ENCODE measurements at places on chromosomes 4 and X.

DNA sequence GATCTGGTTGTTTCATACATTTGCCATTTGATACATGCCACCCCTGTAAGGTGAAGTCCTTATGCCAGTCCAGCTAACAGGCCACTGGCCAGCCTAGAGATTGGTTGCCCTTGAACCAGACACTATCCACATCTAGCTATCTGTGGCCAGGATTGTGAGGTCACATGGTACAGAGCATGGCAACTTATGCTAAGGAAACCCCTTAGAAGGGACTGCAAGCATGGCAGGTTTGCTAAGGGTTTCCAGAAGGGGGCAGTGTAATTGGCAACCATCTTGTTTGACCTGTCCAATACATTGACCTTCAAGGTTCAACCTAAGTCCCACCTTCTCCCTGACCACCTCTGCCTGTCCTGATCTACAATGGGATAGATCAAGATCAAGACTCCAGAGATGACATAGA, 47.5 kb downstream of the SMC1A start:
- no peak for DNase-seq

DNA sequence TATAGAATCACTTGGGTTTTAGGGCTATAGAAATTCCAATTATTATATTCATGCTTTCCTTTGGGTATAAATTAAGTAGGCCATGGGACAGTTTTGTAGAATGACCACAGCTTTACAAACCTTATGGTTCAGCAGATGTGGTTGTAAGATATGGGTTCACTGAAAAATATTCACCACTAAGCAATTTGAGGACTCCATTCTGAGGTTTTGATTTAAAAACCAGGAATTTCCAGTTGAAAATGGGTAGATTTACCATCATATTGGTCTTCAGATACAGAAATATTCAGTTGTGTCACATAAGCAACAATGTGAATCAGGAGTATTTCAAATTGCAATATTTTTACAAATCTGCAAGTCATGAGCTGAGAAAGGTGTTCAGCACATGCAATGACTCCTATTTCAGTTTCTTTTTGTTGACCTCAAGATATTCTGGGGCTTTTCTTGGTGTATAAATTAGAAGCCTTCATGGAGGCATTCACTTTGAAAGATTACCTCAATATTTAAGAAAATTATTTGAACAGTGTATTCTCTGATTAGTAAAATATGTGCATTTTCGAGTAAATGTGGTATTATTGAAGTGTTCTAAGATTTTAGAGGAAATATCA, 218.4 kb upstream of the HCCS start:
- DNase-seq, result no peak

- no peak for DNase-seq
These were observed 190.7 kb upstream of the FAM241A start for GRCh38 chr4:111954550-111954949.

DNA sequence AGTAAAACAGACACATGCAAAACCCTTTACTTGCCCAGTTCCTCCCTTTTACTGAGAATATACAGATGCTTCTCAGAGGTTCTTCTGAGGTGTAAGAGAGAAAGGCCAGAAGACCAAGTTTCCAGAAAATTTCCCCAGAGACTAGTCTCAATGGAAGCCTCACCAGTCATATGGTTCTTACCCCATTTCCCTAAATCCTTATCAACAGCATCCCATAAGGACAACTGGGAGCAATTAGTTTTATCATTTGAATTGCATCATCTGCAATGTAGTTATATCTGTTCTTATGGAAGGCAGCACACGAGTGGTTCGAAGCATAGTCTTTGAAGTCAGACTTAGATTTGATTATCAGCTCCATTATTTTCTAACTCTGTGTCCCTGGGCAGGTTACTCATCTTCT, 203.6 kb upstream of the PPARGC1A start:
- DNase-seq, result no peak

- DNase-seq, result no peak
These were observed 42.7 kb upstream of the PHEX start for GRCh38 chrX:21989384-21989783.

Measured in germinal center (tissue), 1 donor.